ENCODE measurements at places on chromosomes 4 and X.

- DNase-seq: no peak
These were observed 214.0 kb downstream of the DHRSX start for GRCh38 chrX:2286731-2287130.

- no peak for DNase-seq
These were observed 134.3 kb upstream of the RPS6KA6 start for GRCh38 chrX:84322083-84322827.

GRCh38 chrX:73826996-73827395, 264.0 kb downstream of the CHIC1 start:
- no peak for DNase-seq

- no peak for DNase-seq
These were observed 341.6 kb upstream of the MAOA start for GRCh38 chrX:43314525-43314924.

- peak; percentile 53 for DNase-seq
These were observed at the start of gene RNF150 for GRCh38 chr4:141133146-141133998. RNF150 (minus strand) TSS chr4:141133469.

DNA sequence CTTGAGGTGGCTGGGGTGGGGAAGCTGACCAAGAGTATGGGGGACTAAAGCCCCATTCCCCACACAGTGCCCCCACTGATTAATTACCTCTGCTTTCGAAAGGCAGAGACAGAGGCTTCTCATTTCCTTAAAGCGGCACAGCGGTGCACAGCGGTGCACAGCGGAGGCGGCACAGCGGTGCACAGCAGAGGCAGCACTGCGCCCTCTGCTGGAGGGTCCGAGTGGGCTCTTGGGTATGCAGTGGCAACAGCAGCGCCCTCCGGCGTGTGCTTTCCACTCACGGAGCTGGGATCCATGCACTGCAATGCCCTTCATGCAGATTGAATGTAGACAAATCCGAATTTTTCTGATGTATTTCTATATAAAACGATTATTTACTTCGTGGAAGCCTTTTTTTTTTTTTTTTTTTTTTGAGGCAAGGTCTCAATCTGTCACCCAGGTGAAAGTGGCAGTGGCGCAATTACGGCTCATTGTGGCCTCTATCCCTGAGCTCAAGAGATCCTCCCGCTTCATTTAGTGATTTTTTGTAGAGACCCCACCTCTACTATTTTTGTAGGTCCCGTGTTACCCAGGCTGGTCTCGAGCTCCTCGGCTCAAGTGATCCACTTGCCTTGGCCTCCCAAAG, 19.7 kb upstream of the PRPS2 start:
- peak; percentile 0 for DNase-seq

DNA sequence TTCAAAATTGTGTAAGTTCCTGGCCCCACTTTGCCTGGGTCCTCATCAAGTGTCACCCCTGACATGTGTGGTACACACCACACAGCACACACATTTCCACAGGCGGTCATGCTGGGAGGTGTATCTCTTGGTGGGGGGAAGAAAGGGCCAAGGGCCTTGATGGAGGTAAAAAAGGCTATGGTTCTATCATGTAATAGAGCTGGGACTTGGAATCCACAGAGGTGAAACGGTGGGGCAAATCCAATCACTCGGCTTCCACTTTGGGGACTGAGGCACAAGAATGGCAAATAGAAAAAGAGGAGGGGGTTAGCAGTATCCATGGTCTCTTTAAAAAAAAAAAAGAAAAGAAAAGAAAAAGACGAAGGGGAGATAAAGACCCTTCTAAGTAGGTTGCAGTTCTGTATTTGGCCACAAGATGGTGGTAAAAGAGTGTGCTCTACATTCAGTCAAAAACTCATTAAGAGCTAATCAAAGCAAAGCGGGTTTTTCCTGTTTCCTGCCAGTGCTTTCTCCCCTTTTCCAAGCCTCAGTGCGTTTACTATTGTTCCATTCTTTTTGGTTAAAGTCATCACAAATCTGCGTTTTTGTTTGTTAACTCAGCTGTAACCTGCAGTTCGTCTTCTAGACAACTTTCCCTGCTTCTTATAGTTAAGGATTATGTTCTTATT, 37.0 kb upstream of the ATP6AP2 start:
- no peak for DNase-seq

DNA sequence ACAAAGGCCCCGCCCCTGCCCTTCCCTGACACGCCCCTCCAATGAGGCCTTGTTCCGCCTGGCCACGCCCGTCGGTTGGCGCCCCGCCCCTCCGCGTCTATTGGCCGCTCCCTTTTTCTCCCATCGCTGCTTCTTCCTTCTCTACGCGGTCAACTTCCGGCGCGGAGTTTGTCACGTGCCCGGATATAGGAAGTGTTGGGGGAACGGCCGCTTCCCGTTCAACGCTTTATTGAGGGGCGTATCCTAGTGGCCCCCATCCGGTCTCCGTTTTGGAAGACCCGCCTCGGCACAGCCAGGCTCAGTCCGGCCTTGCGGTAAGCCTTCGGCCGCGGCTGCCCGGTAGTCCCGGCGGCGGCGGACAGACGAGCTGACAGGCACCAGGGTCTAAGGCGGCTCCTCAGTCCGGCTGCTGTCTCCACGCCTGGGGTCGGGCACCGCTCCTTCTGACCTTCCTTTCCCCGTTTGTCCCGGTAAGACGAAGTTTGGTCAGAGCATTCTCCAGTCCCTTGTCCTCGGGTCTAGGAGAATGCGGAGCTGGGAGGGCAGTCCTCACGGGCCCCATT, at the start of gene EXOC1:
Gene EXOC1, plus strand, starts transcription at position 165 of the 563 bp plus-strand sequence. CDS start 4,676 bp downstream, outside the sequence.
- peak; percentile 98 for DNase-seq

DNA sequence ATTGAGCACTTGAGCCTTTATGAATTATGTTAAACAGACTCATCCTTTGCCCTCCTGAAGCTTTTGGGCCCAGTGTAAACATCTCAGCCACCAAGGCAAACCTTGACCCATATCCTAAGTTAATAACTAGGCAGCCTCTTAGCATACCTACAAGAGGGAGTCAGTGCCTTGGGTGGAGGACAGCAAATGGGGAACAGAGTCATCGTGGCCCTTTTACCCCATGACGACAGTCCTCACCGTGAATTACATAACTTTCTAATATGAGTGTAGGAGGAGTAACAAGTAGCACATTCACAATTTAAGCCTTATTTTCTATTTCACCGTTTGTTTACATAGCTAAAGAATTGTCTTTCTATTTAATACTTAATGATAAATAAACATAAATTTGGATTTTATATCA, 16.8 kb downstream of the CLDN22 start:
- DNase-seq: no peak

DNA sequence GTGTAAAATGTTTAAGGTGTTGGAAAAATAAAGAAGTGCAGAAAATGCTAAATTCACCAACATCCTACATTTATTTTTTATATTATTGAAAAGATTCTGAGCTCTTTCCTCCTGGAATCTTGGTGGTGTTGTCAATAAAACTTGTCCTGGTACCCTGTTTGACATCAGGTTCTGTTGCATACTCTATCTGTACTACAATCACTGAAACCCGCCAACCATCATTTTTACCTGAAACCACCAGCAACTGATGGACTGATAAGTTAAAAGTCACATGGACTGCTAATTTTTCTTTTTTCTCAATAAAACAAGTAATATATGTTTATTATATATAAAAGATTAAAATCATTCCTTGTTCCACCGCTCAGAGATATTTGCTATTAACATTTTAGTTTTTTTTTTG, 23.4 kb downstream of the STAP1 start:
- no peak for DNase-seq

DNA sequence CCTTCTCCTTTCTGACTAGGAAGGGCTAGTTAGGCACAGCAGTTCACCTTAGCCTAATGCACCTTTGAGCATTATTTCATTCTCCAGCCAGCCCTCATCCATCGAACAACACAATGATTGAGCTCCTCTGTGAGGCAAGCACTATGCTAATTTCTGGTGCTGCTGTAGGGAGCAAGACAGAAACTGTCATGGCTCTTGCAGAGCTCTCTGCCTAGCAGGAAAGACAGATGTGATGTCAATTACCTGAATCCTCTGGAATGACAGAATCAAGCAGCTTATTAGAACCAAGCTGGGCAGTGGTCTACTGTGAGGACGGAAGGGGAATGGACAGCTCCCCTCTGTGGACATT, 256.1 kb upstream of the NOCT start:
- no peak for DNase-seq

DNA sequence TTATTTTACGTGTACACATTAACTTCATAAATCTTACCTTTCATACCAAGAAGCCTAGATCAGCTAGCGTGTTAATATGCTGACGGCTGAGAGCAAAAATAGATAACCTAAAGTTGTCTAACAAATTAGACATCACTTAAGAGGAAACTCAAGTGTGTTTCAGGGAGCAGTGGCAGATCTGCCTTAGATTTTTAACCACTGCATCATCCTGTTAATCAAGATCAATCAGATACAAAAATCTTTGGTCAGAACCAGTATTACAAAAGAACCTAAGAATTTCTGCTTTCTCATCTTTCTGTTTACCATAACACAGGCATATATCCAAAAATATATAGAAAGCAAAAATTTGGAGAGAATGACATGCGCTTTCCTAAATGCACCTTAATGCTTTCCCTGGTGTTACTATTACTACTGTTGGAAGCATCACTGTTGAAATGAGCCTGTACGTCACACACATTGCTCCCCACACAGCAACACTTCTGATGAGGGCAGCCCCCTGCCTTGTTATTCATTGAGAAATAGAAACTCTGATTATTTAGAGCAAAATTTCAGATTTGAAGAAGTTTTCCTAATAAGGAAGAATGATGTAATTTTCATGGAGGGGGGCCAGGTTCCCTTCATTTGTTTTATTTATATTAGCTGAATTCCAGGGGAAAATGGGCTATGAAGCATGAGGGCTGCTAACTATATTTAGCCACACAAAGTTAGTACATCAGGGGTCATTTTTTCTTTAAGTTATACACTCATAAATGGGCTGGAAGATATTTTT, 152.3 kb downstream of the CBR4 start:
- DNase-seq: no peak

DNA sequence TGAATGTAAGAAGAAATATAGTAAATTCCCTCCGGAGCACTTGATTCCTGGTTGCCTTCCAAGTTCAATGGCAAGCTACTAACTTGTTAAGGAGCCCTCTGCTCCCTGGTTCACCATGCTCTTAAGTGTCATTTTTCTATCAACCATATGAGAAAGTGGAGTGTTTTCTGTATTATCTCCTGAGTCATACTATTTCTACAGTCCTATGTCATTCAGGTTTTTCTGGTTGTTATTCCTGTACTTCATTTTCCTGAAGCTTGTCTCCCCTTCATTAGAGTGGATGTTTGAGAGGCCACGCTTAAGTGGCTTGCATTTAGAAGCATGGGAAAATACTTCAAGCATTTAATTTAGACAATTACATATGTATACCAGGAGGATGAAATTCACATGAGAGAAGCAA, 14.7 kb upstream of the EPGN start:
- no peak for DNase-seq

DNA sequence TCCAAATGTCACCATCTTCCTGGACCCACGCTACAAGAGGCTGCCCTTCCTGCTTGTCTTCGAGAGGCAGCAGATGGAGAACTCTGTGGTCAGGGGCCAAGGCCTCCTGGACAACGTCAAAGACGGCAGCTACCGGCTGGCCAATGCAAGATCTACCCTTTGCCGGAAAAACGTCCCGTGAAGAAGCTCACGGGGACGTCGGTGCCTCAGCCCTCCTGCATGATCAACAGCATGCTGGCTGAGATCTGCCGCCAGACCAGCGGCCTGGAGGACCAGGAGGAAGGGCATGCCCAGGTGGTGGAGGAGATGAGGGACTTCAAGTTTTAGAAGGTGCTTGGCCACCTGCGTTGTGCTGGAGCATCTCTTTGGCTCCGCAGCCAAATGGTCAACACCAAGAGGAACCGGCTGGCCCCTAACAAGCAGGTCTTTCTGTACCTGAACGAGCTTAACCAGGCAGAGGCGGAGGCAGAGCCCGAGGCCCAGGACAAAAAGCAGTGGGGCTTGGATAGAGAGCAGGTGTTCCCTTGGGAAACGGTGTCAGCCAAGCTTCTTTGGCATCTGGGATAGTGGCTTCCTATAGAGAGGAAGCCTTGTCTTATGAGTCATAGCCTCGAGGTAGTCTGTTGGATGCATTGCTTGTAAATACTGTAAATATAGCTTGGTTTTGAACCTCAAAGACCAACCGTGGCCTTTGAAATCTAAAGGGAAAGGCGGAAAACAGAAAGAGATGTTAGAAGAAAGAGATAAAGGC, 94.8 kb upstream of the ELOVL6 start:
- no peak for DNase-seq

GRCh38 chrX:153981771-153982533, 9.4 kb downstream of the TMEM187 start:
- DNase-seq: no peak

DNA sequence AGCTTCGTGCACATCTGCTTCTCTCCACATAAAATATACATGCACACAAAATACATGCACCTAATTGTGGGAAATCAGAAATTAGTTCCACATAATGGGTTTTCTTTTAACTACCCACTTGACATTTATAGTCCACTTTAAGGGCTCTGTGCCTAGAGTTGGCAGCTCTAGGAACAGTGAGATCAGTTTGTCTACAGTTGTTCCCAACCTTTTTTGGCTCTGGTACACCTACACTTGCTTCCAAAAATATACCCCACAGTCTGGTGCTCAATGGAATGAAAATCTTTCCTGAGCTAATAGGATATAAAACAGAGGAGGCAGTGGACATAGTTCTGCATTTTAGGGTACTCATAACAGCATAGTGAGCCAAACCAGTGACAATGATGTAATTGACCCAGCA, 36.1 kb downstream of the HDAC8 start:
- DNase-seq: no peak

DNA sequence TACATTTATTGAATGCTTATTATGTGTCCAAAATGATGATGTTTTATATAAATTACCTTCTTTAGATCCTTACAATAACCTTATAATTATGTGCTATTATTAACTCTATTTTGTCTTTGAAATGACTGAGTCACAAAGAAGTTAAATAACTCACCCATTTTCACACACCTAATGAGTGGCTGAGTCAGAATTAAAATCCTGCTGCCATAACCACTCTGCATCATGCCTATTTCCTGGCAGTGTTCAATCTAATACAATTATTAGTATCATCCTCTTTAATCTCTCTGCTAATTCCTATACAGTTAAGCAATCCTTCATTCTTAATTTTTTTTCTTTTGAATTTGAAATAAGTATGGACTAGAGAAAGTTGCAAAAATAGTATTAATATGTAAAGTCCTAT, 342.9 kb downstream of the CFAP299 start:
- DNase-seq: no peak

Data from substantia nigra (tissue), 51 donors.